ENCODE measurements at places on chromosomes 2 and 18. TPM values are rescaled to one million over a fixed set of nuclear protein-coding genes. Genes with fewer than 3 reads are reported as not detected.

Gene DES
- not detected for total RNA-seq

Gene HMSD
- not detected for total RNA-seq

Gene DSEL
- total RNA-seq: 4.5 TPM

Gene TXNDC2
- not detected for total RNA-seq

Gene TMEM163
- total RNA-seq: 1.3 TPM

GRCh38 chr18:35408843-35409261 is 31.7 kb upstream of the ZNF396 start:
- DNase-seq: no peak
- no peaks in the 10 kb centered on the region for H3K36me3 ChIP-seq
- no peaks in the 10 kb centered on the region for H3K27me3 ChIP-seq
- H3K27ac ChIP-seq: no peak overlapping the region
- H3K4me1 ChIP-seq: peaks cover 4% of the 10 kb centered on the region
- H3K4me3 ChIP-seq: no peak overlapping the region
